ENCODE measurements at places on chromosomes 11 and 22.

DNA sequence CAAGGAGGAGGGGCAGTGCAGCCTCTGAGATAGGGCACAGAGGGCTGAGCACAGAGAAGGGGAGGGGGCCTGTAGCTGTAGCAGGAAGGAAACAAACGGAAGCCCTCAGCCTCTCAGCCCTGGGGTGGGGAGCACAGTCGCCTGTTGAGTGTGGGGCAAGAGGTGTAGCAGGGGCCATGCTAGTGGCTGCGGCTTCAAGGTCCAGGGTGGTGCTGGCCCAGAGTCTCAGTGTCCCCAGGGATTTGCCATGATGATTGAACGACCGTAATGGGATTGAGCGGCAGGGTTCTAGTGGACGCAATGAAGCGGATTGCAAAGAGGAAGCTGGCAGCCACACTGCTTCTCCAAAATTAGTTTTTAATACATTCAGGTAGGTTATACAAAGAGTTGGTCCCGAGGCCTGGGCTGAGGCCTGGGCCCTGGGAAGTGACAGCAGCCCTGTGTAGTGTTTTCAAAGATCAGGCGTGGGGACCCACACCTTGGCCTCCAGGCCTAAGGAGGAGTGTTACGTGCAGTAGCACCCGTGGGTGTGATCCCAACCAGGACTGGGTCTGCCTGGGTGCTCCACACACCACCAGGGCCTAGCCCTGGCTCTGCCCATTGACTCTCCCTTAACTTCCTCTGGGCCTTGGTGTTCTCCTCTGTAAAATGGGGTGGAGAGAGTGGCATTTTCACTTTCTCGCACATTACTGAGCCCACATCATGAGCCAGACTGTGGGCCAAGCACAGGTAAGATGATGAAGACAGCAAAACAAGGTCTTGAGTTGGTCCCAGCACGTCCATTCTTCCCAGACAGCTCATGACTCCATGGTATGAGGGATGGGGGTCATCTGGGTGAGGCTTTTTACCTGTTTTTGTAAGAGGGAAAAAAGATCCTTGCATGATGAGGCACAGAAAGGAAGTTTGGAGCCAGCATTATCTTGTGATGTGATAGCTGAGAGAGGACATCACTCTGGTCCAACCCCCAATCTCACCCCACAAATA lies 13.1 kb downstream of the LRRC32 start:
- no peak for DNase-seq

- DNase-seq, result no peak
Measured at GRCh38 chr22:35543702-35544101, 3.1 kb downstream of the RASD2 start.

GRCh38 chr11:13682212-13682611 lies 13.7 kb downstream of the FAR1 start:
- no peak for DNase-seq

DNA sequence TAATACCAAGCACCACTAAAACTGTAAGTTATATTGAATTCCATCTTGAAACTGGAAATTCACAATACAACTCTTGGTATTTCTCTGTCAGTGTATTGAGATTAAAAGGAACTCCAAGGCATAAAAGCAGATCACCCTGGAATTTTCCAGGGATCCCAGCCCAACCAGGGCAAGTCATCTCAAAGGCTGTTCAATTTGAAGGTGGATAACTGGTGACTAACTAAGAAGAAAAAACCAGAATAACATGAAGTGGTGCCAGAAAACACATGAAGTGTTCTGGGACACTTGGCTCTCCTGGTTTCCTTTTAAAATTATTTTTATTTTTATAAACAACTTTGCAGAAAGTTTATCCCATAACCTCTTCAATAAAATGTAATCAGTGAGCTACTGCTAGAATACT lies 7.8 kb upstream of the BMAL1 start:
- DNase-seq, result no peak

- DNase-seq, result no peak
Measured at GRCh38 chr11:31806186-31806927, 4.8 kb downstream of the PAX6 start.

GRCh38 chr11:64918017-64918416 lies 1.0 kb upstream of the ATG2A start:
- peak; percentile 44 for DNase-seq

DNA sequence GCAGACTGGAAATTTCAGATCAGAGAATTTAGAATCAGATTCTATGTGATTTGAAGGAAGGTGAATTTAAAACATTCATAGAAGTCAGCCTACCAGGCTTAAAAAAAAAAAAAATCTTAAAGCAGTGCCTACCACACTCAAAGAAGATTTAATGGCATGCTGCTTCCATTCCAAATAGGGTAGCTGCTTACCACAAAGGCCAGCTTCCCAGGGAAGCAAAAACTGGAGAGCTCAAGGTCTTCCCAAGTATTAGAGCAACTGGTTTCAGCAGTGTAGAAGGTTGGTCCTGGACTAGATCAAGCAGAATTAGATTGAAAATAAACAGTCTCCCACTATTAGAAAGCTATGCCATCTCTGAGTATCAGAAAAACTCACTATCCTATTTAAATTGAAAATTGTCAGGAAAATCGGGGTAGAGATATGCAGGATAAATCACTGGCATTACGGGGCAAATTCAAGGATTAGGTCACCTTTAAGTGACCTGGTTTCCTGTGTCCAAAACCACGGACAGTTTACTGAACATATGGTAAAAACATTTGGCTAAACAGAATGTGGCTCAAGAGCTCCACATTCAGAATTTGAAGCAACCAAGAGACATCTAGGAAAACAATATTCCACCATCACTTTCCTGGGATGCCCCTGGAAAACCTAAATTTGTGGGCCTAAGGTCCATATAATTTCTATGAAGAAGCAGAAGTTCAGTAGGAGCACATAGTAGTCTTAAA lies 1.3 kb downstream of the C11orf42 start:
- DNase-seq, result no peak
